Suprapubic skin (tissue), 4 donors: ENCODE measurements at places on chromosomes 5 and 9.
A peak's percentile ranks its signal among the peaks of the same experiment; 100 is the strongest.

- H3K27me3 ChIP-seq = no peaks in the 10 kb centered on the region
- H3K27ac ChIP-seq = no peak overlapping the region
- no peak overlapping the region for H3K4me3 ChIP-seq
- no peak for DNase-seq
- H3K36me3 ChIP-seq = no peaks in the 10 kb centered on the region
Measured at GRCh38 chr9:123121457-123121856, 88.0 kb downstream of the GPR21 start.

GRCh38 chr5:75993183-75993582 is 90.0 kb upstream of the SV2C start:
- H3K4me1 ChIP-seq = no peaks in the 10 kb centered on the region
- H3K36me3 ChIP-seq = no peaks in the 10 kb centered on the region
- H3K27me3 ChIP-seq = no peaks in the 10 kb centered on the region
- no peak for DNase-seq
- no peak overlapping the region for H3K27ac ChIP-seq

DNA sequence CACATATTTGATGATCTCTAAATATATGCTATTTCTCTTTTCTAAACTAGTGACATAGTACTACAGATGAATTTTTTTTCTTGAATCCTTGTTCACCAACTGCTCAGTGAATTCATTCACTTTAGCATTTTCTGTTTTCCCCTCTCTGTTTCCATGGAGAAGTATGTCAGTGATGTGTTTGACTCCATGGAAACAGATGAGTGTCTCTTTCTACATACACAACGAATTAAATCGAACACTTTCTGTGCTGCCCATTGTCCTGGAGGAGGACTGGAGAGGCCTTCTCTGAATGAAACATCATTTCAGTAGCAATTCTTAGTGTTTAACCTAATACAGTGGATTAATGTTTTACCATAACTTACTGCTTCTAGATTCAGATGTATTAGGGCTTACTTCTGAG is 9.5 kb downstream of the INVS start:
- peaks cover 6% of the 10 kb centered on the region for H3K4me1 ChIP-seq
- no peaks in the 10 kb centered on the region for H3K27me3 ChIP-seq
- no peak overlapping the region for H3K27ac ChIP-seq
- no peak for DNase-seq
- no peak overlapping the region for H3K4me3 ChIP-seq

- no peak overlapping the region for H3K27ac ChIP-seq
- DNase-seq = peak; percentile 27
- no peaks in the 10 kb centered on the region for H3K4me1 ChIP-seq
- no peak overlapping the region for H3K4me3 ChIP-seq
- no peaks in the 10 kb centered on the region for H3K36me3 ChIP-seq
Measured at GRCh38 chr9:138059196-138059595, 181.6 kb downstream of the CACNA1B start.

- H3K36me3 ChIP-seq = no peaks in the 10 kb centered on the region
- no peaks in the 10 kb centered on the region for H3K27me3 ChIP-seq
- H3K27ac ChIP-seq = no peak overlapping the region
- no peak overlapping the region for H3K4me3 ChIP-seq
- H3K4me1 ChIP-seq = no peaks in the 10 kb centered on the region
- DNase-seq = no peak
Measured at GRCh38 chr9:104238668-104239067, 144.6 kb downstream of the SMC2 start.
